ENCODE measurements at places on chromosomes 2 and 18.

DNA sequence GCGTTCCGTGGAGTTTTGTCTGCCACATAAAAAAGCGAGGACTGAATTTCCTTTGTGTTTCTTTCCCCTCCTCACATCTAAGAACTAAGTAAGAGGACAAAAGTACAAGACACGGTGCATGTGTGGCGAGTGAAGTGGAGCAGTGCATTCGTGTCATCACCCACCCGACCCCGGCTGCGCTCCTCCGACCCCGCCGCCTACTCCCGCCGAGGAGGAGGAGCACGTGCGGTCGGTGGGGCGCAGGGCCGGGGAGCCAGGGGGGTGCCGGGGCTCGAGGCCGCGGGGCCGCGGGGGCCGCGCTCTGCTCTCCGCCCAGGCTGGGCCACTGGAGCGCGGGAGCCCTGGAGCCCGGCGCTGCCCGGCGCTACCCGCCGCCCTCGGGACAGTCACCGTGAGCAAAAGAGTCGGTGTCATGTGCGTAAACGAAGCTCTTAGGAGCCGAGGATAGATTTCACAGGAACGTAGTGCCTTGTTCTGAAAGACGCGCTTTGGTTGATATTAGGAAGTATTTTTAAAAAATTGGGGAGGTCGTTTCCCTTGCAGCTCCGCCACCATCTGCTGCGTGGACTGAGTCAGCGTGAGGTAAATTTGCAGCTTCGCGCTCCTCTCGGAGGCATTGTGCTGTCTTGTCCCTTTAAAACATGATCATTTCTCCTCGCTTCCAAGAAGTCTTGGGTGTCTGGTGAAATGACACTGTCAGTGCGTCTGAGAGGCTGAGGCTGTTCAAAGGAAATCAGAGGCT lies 11.0 kb downstream of the TBR1 start:
- DNase-seq, result no peak

- DNase-seq, result peak; percentile 45
These were observed 12.7 kb upstream of the MAP3K2 start for GRCh38 chr2:127400533-127400896.

DNA sequence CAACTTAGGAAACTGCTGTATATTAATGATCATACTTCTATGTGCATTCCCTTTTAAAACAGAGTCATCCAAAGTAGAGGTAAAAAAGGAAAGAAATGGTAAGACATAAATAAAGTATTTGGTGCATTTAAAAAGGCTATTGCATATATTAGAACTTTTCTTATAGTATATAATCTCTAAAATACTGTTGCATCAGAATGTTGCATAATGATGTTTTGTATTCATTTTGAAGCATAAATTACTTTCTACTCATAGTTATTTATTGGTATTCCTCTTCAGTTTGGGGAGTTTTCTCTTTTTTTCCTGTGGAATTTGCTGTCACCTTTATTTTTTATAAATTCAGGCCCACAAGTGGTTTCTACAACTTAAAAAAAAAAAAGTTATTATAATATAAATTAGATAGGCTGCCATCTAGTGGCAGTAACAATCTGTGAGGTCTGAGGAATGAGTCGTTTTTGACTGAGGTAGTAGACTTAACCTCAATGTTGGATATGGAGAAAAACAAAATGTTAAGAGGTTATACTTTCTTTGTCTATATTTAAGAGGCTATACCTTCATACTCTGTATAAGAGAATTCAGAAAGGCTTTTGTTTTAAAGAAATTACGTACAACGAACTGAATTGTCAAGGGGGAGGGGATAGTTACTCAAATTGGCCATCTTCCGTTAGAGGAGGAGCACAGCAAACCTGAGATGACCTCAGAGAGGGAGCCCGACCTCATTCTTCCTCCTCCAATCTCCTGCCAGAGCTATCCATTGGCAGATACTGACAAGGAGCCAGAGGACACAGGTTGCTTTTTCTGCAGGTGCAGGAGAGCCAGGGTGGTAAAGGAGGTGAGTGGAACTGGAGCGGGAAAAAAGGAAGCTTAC lies 23.8 kb downstream of the ANKAR start:
- DNase-seq, result peak; percentile 54

- no peak for DNase-seq
These were observed 59.5 kb downstream of the SCN3A start for GRCh38 chr2:165144315-165144714.

- DNase-seq, result no peak
These were observed 651 bp downstream of the KCNK3 start for GRCh38 chr2:26692897-26693849.

GRCh38 chr2:161096336-161096735 lies 63.9 kb upstream of the TANK start:
- DNase-seq, result peak; percentile 9

DNA sequence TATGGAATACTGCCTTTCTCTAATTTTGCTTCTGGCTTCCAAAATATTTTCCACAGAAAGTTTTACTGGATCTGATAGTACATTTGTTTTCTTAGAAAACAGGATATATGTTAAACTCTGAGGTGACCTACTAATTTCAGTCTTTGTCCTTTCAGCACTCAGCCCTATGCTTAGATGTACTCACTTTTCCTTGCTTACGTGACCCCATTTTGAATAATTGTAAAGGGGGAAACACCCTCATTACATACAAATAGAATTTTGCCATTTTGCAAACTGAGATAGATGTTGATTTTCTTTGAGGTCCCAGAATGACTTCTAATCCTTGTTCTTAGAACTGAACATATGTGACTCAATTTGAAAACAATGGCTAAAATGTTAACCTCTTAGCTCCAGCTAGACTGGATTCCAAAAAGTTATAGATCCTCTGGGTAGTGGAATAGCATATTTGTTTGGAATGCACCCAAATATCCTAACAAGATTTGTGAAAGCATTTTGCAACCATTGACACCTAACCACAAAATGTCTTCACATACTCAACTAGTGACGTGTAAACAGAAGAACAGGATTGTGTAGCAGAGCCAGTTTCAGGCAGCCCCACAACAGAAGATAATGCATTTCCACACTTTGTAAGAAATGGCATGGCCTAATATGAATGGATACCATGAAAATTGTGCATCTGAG lies 44.8 kb upstream of the EHBP1 start:
- peak; percentile 87 for DNase-seq

Measured in MCF 10A (cell line).